Stimulated activated CD8-positive, alpha-beta memory T cell treated with anti-CD3 and anti-CD28 coated beads, Interleukin-7, amount 100 ng/mL, for 1 hour (primary cell): ENCODE measurements at places on chromosomes 4 and X.

DNA sequence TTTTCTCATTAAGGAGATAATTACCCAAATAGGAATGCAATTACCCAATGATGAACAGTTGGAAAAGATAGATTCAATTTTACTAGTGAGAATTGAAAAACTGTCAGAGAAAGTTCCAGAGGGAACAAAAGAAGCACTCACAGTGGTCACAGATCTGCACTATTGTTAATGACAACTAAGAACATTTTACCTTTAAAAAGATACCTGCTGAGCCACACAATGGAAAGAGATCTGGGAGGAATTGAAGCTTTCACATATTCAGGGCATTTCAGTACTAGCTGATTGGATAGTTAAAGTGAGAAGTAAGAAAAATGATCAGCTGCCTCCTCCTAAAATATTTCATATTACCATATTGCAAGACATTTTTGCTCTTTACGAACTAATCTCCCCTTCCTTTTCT lies 1822.2 kb downstream of the STIM2 start:
- no peak for DNase-seq

DNA sequence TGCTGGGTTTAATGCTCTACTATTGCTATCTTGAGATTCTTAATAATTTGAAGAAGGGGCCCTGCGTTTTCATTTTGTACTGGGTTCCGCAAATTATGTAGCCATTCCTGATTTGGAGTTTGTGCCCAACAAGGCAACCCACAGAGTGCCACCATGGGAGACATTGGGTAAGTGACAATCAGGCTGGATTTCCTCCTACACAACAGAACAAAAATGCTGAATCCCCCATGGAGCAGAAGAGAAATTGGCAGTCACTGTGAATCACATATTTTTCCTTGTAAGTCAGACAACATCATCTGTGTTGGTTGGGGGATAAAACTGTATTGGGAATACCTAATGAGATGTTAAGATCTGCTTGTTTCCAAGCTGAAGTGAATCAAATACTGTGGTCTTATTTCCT lies 80.9 kb downstream of the CNGA2 start:
- no peak for DNase-seq

DNA sequence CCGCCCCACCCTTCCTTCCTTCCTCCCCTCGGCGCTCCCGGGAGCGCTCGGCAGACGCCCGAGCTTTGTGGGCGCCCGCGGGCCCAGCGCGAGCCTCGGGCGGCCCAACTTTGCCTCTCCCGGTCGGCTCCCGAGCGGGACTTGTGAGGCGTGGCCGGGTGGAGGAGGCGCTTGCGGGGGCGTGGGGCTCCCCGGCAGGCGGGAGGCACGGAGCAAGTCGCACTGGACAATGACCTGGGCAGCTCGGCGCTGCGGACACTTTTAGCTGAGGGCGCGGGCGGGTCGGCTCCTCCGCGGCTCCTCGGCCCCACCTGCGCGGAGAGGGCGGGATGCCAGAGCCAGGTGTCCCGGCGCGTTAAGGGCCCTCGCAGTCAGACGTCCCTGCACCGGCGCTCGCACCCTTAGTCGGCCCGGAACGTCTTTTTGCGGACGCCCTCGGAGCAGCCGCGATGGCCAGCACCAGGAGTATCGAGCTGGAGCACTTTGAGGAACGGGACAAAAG lies 385 bp downstream of the DCLK2 start:
- no peak for DNase-seq

GRCh38 chr4:95572304-95572991 lies 23.7 kb upstream of the UNC5C start:
- DNase-seq = no peak

DNA sequence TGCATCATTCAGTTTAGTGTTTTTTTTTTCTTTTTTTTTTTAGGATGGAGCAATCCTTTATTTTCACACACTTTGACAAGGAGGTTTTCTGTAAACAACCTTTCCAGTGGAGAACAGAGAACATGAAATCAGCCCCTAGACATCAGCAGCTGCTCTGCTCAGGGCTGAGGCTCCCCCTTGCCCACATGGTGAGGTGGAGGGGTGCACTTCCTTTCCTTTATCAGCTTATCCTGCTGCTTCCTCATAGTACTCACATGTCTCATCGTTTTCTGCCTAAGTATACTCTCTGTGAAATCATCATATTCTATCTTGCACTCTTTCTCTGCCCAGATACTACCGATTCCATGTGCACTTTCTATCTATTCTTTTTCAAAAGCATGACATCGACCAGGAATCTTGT lies 47.6 kb upstream of the PRSS12 start:
- DNase-seq = no peak

GRCh38 chr4:108184453-108185049 lies 15.8 kb upstream of the LEF1 start:
- no peak for DNase-seq

DNA sequence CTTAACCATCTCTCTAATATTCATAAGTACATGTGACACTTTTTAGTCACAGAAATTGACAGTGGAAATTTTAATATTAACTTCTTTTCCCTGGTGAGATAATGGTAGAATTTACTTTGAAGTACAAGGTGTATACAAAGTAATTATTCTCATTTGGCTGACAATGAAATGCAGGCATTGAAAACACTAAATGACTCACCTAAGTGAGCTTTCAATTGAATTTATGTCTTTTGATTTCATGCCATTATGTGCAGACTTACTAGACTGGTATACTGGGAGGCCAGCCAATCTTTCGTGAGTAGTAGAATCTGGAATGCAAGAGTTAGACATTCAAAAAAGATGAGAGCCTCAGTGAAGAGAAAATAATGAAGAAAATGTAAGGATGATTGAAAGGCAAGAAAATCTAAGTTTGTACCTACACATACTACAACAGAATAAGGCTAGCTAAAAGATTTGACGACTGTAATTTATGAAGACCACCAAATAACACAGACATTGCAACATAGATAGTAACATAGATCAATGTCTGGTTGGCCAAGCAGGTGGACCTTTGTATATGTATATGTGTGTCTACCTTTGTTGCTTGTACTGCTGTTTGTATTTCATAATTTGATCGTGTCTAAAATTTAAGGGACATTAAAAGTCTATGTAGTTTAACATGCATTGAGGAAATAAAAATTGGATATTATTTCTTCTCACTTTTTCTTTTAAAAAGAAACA lies 459.7 kb downstream of the IL15 start:
- DNase-seq = no peak

DNA sequence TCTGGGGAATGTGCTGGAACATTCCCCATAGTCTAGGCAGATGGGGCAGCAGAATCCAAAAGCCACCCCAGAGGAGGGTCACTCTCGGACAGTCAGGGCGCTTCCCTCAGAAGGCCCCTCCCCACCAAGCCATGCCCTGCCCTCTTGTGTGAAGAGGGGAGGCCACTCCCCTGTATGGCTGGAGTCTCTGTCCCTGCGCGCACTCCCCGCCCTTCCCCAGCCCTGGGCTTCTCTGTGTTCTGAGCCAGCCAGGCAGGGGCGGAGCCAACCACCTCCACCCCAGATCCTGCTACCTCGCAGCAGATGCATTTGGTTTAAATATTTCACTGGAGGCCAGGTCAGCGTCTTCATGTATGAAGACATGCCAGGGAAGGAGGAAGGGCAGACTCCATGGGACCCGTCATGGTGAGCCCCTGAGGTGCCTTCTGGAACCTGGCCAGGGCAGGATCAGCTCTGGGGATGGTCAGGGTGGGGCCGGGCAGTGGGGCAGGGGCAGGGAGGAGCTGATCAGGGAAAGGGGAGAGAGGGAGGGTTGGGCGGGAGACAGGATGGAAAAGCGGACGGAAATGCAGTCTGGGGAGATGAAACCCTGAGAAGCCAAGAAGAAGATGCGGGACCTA lies 107.3 kb downstream of the ADRA2C start:
- DNase-seq = no peak

DNA sequence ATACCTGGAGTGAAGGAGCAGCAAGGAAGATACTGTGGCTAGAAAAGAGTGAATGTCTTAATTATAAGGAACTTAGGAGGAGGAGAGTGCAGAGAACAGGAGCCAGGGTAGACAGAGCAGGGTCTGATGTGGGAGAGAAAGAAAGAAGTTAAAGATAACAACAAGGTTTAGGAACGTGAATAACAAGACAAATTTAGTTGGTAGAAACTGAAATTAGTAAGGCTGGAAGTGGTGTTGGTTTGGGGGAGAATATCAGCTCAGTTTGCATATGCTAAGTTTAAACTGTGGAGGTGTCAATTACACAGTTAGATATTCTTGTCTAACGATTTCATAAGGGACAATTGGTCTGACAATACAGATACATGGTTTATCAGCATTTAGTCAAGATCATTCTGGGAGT lies 1123.7 kb upstream of the PABPC4L start:
- DNase-seq = no peak

DNA sequence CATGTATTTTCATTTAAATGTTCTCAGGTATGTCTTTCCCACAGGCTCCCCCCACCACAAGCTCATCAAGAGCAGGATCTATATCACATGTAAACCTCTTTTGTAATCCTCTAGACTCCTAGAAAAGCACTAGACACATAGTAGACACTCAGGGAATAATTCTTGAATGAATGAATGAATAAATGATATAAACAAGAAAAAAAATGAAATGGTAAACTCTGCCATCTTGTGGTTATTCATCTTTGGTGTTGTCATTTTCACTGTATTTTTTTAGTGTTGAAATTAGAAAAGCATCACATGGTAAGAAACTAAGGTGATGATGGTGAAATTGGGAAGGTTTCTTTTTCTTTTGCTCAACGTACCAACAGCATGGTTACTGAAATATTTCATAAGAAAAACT lies 34.2 kb upstream of the C1GALT1C1 start:
- DNase-seq = no peak

DNA sequence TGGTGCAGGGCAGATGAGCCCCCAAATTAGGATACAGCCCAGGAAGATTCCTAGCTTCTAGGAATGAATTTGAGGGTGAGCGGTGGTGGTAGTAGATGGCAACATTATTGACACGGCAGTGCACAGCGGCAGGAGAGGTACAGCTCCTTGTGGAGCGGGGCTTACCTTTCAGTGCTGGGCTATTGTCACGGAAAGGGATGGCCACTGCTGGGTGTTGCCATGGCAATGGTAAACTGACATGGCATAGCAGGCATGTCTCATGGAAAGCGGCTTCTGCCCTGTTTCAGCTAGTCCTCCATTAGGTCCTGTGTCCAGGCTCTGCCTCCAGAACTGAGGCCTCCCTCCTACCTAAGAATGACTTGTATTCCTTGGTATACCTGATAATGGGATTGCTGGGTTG lies 81.8 kb upstream of the WDR1 start:
- DNase-seq = no peak

- no peak for DNase-seq
These were observed 31.4 kb upstream of the RELL1 start for GRCh38 chr4:37717576-37717975.

GRCh38 chr4:29549342-29549741 lies 1170.8 kb upstream of the PCDH7 start:
- no peak for DNase-seq

DNA sequence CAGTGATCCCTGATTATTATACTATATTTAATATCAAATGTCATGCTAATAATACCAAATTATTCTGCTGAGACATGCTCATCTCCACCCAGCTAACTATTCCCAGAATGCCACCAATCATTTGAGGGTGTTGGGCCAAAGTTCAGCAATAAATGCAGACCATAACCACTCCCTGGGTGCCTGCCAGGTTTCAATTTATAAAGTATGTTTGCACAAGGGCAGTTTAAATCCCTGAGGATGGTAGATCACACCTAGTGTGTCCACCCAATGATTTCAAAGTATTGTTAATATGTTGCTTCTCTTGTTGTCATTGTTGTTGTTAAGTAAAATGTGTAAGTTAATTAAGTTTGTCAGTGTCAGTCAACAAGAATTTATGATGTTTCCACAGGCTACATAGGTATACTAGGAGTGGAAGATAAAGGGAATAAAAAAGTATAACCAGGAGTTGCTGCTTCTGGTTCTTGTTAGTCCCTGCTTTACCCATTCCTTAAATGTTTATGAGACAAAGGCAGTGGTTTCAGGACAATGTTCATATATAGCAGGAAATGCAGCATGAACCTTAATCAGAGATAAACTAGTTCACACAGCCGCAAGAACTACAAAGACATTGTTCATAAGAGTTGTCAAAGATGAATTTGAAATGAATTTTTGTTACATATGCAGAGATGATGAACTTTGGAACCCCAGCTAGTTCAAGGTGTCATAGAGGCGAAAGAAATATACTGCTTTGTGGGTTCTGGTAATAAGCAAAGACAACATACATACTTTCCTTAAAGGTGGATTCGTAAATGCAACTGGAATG lies 25.5 kb downstream of the HPGD start:
- no peak for DNase-seq

DNA sequence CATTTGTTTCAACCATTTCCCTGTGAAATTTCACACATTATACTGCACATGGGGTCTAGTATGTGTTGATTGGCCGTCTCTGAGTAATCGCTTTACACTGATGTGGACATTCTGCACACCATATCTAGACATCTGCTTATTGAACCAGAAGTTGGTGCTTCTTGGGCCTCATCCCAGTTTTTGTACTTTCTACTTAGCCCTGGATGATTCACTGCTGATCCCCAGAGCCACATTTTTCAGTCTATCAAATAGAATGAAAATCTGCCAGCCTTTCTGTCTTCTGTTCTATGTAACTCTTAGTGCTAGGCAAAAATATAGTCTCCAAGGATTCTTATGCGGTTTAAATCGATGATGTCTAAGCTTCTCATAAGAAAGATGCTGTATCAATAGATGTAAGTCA lies 40.5 kb upstream of the RELL1 start:
- no peak for DNase-seq

DNA sequence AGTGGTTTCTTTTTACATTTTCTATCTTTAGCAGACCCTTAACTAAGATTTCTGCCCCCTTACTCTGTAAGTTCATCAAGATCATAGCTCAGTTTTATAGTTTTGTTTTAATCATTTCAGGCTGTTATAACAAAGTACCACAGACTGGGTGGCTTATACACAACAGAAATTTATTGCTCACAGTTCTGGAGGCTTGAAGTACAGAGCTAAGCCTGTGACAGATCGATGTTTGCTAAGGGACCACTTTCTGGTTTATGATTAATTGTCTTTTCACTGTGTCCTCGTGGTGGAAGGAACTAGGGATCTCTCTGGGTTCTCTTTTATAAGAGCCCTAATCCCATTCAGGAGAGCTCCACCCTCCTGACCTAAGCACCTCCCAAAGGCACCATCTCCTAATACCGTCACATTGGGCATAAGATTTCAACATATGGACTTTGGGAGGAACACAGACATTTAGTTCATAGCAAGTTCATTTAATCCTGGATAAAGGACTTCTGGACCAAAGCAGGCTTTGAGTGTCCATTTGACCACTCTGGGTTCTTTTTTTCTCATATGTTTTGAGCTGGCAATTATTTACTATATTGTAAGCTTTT lies 137.0 kb upstream of the IL15 start:
- DNase-seq = no peak

DNA sequence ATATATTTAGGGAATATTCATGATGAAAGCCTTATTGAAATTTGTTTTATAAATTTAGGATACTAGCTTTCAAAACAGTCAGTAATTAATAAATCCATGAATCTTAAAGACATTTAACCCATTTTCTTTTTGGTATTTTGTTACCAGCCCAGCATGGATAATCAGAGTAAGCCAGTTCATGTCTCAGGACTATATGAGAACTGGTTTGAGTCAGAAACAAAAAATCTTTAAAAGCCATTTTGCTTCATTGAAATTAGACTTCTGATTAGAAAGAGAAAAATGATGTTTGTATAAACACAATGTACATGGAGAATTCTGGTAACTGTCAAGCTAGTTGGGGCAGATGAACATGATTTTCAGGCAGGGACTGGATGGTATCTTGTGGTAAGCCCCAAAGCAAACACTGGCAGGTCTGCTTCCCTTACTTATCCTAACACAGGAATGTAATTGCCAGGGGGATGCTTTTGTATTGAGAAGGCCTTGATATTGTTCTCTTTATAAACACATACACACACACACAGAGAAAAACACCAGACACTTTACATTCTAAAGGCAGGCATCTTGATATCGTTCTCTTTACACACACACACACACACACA lies 9.4 kb downstream of the ARHGAP10 start:
- DNase-seq = no peak
